ENCODE measurements at places on chromosomes 13 and 19.

DNA sequence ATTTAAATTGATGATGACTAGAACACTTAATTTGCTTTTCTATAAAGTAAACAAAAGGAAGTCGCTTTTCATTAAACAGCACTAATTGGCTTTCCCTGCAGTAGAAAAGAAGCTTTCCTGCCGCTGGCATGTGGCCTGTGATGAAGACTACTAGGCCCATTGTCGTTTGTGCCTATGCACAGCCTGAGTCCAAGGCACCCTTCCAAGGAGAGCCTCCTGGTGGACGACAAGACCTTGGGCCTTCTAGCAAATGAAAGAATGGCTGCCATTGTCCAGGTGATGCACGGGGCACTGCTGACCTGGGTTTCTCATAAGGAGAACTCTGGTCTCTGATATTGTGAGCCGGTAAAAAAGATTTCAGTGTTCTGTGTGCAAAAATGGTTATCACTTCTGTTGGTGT, 233.0 kb downstream of the COL4A1 start:
- DNase-seq = no peak

DNA sequence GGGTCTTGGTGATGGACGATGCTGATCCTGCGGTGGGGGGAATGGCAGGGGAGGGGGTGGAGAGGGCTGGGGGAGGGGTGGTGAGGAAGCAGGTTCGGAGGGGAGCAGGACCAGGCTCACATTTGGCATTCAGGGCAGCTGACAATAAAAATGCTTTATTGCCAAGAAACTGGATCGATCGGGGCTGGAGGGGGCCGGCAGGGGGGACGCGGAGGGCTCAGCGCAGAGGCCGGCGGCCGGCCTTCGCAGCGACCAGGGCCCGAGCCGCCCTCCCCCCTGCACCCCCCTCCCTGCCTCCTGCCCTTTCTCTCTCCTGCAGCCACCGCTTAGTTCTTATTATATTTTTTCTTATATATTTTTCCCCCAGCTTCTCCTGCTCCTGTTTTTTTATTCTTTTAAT, 18.1 kb upstream of the POU2F2 start:
- no peak for DNase-seq

DNA sequence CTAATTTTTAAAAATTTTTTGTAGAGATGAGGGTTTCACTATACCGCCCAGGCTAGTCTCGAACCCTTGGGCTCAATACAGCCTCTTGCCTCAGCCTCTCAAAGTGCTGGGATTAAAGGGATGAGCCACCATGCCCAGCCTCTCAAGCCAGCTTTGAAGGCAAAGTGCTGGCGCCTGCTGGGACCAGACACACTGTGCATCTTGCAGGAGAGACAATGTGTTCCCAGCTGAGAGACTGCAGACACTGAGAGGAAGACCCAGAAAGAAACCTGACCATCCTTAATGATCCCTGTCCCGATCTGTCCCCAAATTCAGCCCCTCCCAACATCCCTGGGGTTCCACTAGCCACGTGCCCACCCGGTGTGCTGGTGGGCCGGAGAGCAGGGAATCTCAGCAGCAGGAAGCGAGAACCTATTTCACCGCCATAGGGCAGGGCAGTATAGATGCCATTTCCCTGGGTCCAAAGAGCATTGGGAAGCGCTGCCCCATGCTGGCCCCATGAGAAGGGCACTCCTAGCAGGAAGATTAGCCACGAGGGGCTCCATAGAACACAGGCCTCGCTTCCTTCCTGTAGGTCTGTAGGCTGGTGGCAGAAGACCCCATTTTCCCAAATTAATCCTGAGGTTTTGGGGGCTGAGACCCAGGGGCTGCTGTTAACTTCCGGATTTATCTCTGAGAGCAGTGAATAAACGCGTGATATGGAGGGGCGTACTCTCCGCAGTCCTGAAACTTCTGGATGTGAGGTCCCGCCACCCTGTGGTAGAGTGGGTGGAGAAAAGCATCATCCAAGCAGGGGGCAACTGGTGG, 968 bp downstream of the RAVER1 start:
- no peak for DNase-seq

DNA sequence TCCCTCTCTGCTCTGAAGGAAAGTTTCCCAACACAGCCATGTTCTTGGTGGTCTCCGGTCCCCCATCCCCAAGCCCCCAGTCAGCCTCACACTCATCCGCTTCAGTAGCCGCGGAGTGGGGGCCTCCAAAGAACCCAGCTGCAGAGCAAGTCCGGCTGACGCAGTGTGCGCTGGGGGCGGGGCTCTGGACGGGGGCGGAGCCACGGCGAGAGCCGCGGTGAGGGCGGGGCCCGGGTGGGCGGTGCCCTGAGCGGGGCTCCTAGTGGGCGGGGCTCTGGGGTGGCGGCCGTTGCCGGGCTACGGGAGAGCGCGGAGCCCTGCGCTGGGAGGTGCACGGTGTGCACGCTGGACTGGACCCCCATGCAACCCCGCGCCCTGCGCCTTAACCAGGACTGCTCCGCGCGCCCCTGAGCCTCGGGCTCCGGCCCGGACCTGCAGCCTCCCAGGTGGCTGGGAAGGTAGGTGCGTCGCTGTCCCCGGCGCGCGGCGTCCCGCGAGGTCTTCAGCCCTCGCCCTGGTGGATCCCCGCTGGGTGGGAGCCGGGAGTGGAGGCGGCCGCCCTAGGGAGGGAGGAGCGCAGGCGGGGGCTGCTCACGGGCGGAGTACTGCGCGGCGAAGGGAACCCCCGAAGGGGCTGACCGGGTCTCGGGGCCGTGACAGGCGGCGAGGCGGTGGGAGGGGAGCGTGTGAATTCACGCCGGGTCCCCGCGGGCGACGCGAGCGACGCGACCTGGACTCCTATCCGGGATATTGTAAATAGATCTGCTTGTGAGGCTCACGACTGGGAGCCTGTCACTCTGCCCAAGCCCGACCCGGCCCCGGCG, 9.1 kb downstream of the TNFRSF19 start:
- peak; percentile 89 for DNase-seq

DNA sequence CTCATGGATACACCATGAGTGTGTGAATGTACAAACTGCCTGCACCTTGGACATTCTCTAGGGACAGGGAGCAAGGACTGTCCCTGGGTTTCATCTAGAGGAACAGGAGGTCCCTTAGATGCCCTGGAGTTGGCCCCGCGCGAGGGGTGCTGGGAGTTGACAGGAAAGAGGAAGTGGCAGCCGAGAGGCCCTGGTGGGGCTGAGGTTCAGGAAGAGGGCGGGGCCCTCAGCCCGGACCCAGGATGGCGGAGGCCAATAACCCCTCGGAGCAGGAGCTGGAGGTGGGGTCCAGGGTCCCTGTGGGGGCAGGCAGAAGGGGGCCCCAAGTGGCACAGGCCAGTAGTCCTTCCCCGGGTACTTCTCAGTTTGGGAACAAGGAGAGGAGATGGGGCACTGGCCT, 6.9 kb downstream of the PKN1 start:
- no peak for DNase-seq

Data from fibroblast of skin of scalp (primary cell).